Right ventricle myocardium inferior (tissue), 1 donor: ENCODE measurements at places on chromosomes 7 and 10. TPM values are rescaled to one million over a fixed set of nuclear protein-coding genes. Genes with fewer than 3 reads are reported as not detected.

MDFIC gene
- total RNA-seq = 18.3 TPM

ZNF107 gene
- total RNA-seq = 1.7 TPM

ZFAND4 gene
- 11.4 TPM for total RNA-seq

AKR1C2 gene
- total RNA-seq = 29.7 TPM

DRGX gene
- not detected for total RNA-seq

GOLGA7B gene
- total RNA-seq = 0.08 TPM

PIP gene
- total RNA-seq = not detected

TMEM229A gene
- total RNA-seq = not detected

GPR85 gene
- total RNA-seq = 0.62 TPM

RHOBTB1 gene
- 12.1 TPM for total RNA-seq

OPN1SW gene
- total RNA-seq = not detected

TLX1 gene
- total RNA-seq = not detected

CLCN1 gene
- not detected for total RNA-seq

SEMA3C gene
- total RNA-seq = 67.8 TPM

JAKMIP3 gene
- 1.6 TPM for total RNA-seq

KCNH2 gene
- total RNA-seq = 97.3 TPM

OR2A12 gene
- total RNA-seq = not detected

ATOH7 gene
- not detected for total RNA-seq

MICU1 gene
- 49.0 TPM for total RNA-seq

ITGA8 gene
- 1.7 TPM for total RNA-seq

NODAL gene
- total RNA-seq = not detected

NUTM2E gene
- total RNA-seq = not detected

HOXA13 gene
- total RNA-seq = not detected

FRA10AC1 gene
- 16.8 TPM for total RNA-seq

NAMPT gene
- total RNA-seq = 219 TPM

C10orf105 gene
- total RNA-seq = 0.05 TPM

CH25H gene
- 0.14 TPM for total RNA-seq

ZCWPW1 gene
- total RNA-seq = 4.4 TPM

ADAMTS14 gene
- 0.43 TPM for total RNA-seq

CYCS gene
- 699 TPM for total RNA-seq

FAM25A gene
- total RNA-seq = not detected

OR2A42 gene
- total RNA-seq = not detected

RSBN1L gene
- total RNA-seq = 8.1 TPM

EBLN1 gene
- total RNA-seq = not detected
